ENCODE measurements at places on chromosomes 1 and 21. TPM values are rescaled to one million over a fixed set of nuclear protein-coding genes. Genes with fewer than 3 reads are reported as not detected.

The TRPM2 gene
- not detected for total RNA-seq

The SPRR1A gene
- total RNA-seq: not detected

The DTL gene
- total RNA-seq: 31.8 TPM

The ZSCAN20 gene
- total RNA-seq: 12.7 TPM

The CATSPERE gene
- total RNA-seq: 1.7 TPM

The S100A7A gene
- not detected for total RNA-seq

The RNF19B gene
- 12.1 TPM for total RNA-seq

The TPTE gene
- total RNA-seq: not detected

The DDI2 gene
- 12.5 TPM for total RNA-seq

The ZNF593OS gene
- total RNA-seq: not detected

The SUSD4 gene
- total RNA-seq: under 0.01 TPM

The USP33 gene
- total RNA-seq: 78.4 TPM

The RGS16 gene
- 0.58 TPM for total RNA-seq

The CDC42BPA gene
- total RNA-seq: 40.1 TPM

The FMN2 gene
- total RNA-seq: 73.6 TPM

The EXTL1 gene
- total RNA-seq: 0.58 TPM

The LCE1C gene
- total RNA-seq: not detected

The CLCA2 gene
- 1.7 TPM for total RNA-seq

The PDE9A gene
- 1.3 TPM for total RNA-seq

The SCP2 gene
- 226 TPM for total RNA-seq

The RUNX1 gene
- 31.0 TPM for total RNA-seq

The NPL gene
- total RNA-seq: 2.1 TPM

The RXRG gene
- not detected for total RNA-seq

The S100A14 gene
- total RNA-seq: 0.19 TPM

The MOB3C gene
- 10.7 TPM for total RNA-seq

The SMIM1 gene
- not detected for total RNA-seq

The LIPI gene
- not detected for total RNA-seq

The SEMA4A gene
- 0.19 TPM for total RNA-seq

The SMCP gene
- not detected for total RNA-seq

The SMG5 gene
- 48.1 TPM for total RNA-seq

The CAMSAP2 gene
- total RNA-seq: 21.7 TPM

The CA6 gene
- not detected for total RNA-seq

The MATN1 gene
- total RNA-seq: 0.28 TPM

The ANGPTL1 gene
- total RNA-seq: 4.6 TPM

The GPR52 gene
- total RNA-seq: 0.28 TPM

The TRIM46 gene
- 1.5 TPM for total RNA-seq

The DNAH14 gene
- 8.5 TPM for total RNA-seq

The SLAMF6 gene
- not detected for total RNA-seq

The KIRREL1 gene
- 92.4 TPM for total RNA-seq

The IFNAR1 gene
- 25.1 TPM for total RNA-seq

The ECM1 gene
- 13.8 TPM for total RNA-seq

The E2F2 gene
- under 0.01 TPM for total RNA-seq

The LENEP gene
- total RNA-seq: not detected

The KLHDC7A gene
- under 0.01 TPM for total RNA-seq

The GBP7 gene
- not detected for total RNA-seq

The VANGL2 gene
- 0.28 TPM for total RNA-seq

The SYDE2 gene
- 4.6 TPM for total RNA-seq

The LGALS8 gene
- 63.7 TPM for total RNA-seq

The WDR64 gene
- not detected for total RNA-seq

The ESPN gene
- total RNA-seq: under 0.01 TPM

The TFF1 gene
- total RNA-seq: not detected

The PGLYRP3 gene
- total RNA-seq: not detected

Data from regular cardiac myocyte (primary cell).